ENCODE measurements at places on chromosomes 4 and X. TPM values are rescaled to one million over a fixed set of nuclear protein-coding genes. Genes with fewer than 3 reads are reported as not detected.

EDA gene
- 1.2 TPM for polyA plus RNA-seq

PIM2 gene
- 4.5 TPM for polyA plus RNA-seq

GABRG1 gene
- polyA plus RNA-seq: not detected

DNA sequence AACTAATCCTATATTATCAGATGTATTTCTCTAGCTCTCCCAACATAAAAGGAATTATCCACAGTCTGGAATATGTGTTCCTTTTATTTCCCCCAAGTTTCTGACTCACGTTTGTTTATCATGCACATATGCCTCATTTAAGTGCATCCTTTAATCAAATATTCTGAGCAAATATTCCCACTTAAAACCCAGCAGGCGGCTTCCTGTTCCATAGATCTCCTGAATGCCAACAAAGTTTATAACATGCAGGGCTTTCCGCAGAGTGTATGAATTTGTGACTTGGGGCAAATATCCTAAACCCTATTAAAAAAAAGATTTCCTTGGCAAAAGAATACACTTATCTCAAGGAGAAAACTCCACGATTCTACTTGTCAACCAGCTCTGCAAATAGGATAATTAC lies 16.9 kb downstream of the GLRA2 start:
- no peak for DNase-seq
- no peaks in the 10 kb centered on the region for H3K4me1 ChIP-seq
- H3K27me3 ChIP-seq: no peaks in the 10 kb centered on the region
- no peaks in the 10 kb centered on the region for H3K36me3 ChIP-seq
- H3K4me3 ChIP-seq: no peak overlapping the region

DNA sequence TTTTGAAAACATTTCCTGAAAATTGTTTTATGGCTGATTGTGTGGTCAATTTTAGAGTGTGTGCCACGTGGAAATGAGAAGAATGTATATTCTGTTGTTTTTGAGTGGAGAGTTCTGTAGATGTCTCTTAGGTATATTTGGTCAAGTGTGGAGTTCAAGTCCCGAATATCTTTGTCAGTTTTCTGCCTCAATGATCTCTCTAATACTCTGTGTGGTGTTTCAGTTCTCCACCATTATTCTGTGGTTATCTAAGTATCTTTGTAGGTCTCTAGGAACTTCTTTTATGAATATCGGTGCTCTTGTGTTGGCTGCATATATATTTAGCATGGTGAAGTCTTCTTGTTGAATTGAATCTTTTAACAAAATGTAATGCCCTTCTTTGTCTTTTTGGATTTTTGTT lies 113.3 kb downstream of the LINC00632 start:
- no peak for DNase-seq
- H3K4me1 ChIP-seq: no peaks in the 10 kb centered on the region
- H3K36me3 ChIP-seq: no peaks in the 10 kb centered on the region
- H3K27ac ChIP-seq: no peak overlapping the region
- no peaks in the 10 kb centered on the region for H3K27me3 ChIP-seq
- no peak overlapping the region for H3K4me3 ChIP-seq

GRIA3 gene
- 2.8 TPM for polyA plus RNA-seq

GRCh38 chr4:151703401-151703800 lies 57.4 kb downstream of the GATB start:
- H3K36me3 ChIP-seq: peaks cover 27% of the 10 kb centered on the region
- H3K4me1 ChIP-seq: no peaks in the 10 kb centered on the region
- no peak for DNase-seq
- no peak overlapping the region for H3K27ac ChIP-seq
- no peak overlapping the region for H3K4me3 ChIP-seq

DNA sequence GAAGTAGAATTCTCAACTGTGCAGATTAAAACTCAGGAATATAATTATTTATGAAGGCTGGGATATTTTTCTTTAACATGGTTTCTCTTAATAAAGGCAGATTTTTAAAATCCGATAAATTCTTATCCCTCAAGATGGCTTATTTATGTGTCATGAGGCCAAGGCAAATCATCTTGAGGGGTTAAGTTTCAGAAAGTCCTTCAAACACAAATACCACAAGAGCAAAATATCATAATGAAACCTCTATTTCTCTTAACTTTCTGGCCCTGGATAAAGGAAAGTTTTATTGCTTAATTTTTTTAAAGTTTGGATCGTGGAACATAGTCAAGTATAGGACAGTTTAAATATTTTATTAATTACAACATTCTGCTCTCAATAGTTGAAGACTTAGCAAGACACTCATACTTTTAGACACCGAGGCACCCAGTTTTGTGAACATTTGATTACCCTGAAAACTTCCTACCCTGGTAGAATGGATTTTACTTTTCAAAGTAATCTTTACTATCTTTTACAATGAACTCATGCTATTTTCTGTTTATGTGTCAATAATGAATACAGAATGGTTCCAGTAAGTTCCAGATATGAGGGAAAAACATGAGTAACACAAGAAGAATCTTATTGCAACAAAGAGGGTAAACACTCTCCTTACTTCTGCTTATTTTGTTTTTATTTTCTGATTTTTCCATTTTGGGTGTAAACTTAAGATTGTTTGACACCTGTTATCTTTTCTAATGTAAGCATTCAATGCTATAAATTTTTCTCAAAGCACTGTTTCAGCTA lies 200.7 kb upstream of the IL15 start:
- no peak overlapping the region for H3K4me3 ChIP-seq
- DNase-seq: no peak
- H3K4me1 ChIP-seq: no peaks in the 10 kb centered on the region
- no peaks in the 10 kb centered on the region for H3K27me3 ChIP-seq
- no peaks in the 10 kb centered on the region for H3K36me3 ChIP-seq
- no peak overlapping the region for H3K27ac ChIP-seq

C4orf51 gene
- polyA plus RNA-seq: not detected

Data from liver (tissue), 10 donors.